ENCODE measurements at places on chromosomes 3 and 15.

GRCh38 chr15:67862750-67863441, 23.1 kb upstream of the RNU6-1 start:
- DNase-seq: no peak

- DNase-seq: peak; percentile 43
Measured at GRCh38 chr15:98648654-98649471, 524 bp downstream of the IGF1R start.

DNA sequence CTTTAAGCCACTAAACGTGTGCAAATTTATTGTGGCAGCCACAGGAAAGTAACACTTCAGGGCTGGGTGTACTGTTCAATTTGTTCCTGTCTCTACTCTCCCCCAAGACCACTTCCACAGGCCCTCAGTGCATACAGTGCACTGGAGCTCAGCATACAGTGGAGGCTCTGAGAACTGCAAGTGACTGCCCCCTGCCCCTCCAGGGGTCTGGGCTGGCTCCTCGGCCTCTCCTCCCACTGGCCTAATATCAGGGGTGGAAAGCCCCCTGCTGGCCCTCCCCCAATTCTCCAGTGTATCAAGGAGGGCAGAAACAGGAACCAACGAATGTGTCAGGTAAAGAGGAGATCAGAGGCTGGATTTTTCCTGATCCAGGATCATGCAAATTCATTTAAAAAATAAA, 19.9 kb upstream of the HEG1 start:
- no peak for DNase-seq

GRCh38 chr3:10998542-10998941, 6.0 kb downstream of the SLC6A1 start:
- DNase-seq: no peak

- peak; percentile 28 for DNase-seq
Measured at GRCh38 chr3:19885468-19885867, 48.5 kb downstream of the EFHB start.

DNA sequence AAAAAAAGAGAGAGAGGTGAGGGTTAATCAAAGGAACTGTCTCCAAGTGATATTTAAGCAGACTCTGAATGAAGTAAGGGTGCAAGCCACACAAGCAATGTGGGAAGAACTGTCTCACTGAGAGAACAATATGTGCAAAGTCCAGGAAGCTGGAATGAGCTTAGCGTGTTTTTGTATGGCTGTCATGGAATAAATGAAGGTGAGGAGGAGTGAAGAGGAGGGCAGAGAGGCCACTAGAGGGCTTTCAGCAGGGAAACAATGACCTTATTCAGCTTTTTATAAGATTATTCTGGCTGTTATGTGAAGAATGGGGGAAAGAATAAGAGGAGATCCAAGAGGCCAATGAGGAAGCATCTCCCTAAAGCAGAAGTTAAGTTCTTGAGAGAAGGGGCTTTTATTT, 86.9 kb upstream of the COL8A1 start:
- no peak for DNase-seq

- DNase-seq: no peak
Measured at GRCh38 chr3:194852831-194853508, 167.3 kb downstream of the FAM43A start.

DNA sequence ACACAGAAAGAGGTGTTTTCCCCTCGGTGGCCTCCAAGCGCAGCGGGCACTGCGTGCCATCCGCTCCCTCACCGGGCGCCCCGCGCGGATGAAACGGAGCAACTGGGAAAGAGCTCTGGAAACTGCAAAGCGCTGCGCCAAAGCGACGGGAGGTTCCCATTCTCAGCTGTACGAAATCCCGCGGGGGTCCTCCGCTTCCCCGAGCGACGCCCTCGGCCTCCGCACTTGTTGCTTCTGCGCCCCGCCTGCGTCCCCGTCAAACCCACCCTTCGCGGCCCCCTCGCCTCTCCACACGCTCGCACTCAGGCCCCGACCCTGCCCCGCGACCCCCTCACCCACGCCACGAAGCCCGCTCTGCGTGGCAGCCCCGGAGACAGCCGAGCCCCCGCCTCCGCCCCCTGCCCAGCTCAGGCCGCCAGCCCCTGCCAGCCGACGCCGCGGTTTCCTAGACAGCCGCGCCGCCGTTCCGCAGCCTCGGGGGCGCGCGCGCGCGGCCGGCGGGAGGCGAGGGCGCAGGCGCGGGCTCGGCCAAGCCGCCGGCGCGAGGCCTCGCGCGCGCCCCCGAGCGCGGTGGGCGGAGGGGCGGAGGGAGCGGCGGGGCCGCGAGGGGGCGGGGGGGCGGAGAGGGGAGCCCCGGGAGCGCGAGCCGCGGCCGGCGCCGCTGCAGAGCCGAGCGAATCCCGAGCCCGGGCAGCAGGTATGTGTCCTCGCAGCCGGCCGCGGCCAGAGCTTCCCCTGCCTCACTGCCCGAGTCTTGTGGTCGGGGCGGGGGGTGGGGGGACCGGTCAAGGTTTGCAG, at the start of gene TMEM266:
Gene TMEM266 (plus strand): TSS at position 666 of the 798 bp plus-strand sequence. CDS start 74,279 bp downstream, outside the sequence.
- peak; percentile 3 for DNase-seq

GRCh38 chr3:77179762-77180161, 139.9 kb downstream of the ROBO2 start:
- DNase-seq: no peak

GRCh38 chr3:128367221-128367620, 99.5 kb downstream of the DNAJB8 start:
- no peak for DNase-seq

- DNase-seq: no peak
Measured at GRCh38 chr15:89340573-89340972, 5.9 kb upstream of the POLG start.

- DNase-seq: no peak
Measured at GRCh38 chr15:32125595-32125994, 95.3 kb downstream of the CHRNA7 start.

- DNase-seq: peak; percentile 62
Measured at GRCh38 chr15:101675796-101676582, 23.8 kb upstream of the TM2D3 start.

DNA sequence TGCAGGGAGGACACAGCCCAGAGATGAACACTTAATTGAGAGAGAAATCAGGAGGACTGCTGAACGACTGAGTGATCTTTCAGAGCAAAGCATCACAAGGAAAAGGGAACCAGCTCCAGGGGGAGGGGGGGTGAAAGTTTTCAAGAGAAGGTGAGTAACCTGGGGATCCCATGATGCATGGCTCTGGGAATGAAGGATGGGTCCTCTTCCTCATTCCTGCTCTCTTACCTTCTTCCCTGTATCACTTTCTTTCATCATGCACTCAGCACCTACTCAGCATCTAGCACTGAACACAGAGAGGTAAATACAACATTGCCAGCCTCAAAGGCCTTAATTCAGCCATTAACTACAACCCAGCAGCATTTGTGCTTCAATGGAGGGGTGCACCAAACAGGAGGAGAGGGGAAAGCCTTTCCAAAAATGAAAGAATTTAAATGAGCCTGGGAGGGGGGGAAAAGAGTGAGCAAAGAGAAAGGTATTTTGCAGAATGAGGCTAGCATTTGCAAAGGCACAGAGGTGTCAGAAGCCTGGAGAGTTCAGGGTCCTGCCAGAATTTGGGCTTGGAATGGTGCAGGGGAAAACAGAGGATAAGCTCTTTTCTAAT, 427.4 kb downstream of the FOXP1 start:
- peak; percentile 52 for DNase-seq

DNA sequence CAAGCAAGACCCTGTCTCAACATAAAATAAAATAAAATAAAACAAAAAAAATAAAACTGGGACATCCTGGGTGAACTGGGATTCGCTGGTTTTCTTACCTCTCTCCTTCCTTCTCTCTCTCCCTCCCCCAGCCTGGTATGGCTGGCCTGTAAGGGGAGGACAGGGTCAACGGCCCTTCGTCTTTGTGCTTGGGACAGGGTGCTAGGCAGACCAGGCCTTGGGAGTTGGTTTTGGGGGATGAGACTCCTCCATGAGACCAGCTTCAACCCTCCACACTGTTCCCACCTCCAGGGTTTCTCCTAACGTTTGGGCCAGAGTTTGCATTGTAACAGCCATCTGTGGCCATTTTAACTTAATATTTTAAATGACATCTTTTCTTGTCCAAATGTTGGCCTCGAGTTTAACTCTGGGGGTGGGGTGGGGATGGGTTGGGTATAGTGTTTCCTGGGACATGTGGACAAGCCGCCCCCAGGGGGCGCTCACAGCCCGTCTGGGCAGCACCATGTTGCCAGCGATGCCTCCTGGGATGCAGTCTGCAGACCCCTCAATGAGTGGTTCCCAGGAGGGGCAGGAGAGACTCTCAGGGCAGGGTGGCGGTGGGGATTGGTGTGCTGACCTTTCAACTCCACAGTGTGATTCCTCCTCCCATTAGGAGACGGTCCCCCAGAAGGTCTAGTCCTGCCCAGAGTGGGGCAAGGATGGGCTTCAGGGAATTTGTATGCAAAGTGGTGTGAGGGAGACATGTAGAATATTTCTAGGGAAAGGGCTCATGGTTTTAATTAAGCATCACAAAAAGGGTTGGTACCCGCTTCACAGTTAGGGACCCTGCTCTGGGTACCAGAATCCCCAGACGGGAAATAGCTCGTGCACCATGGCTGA, 37.7 kb upstream of the LCTL start:
- peak; percentile 25 for DNase-seq

DNA sequence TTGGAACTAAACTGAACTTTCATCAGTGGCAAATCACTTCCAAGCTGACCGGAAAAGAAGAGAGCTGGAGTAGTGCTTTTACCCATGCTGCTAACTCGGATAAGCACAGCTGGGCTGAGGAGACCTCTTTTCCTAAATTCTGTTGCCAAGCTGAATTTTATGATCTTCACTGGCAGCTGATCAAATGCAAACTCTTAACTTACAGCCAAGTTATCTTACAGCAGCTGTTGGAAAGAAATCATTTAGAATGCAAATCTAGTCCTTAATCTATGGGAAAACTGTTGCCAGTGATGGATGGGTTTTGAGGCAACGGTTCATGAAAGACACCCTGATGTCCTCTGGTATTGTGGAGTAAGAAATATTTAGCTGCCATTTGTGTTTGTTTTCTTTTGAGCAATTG, 216.5 kb downstream of the ZNF385D start:
- DNase-seq: no peak

DNA sequence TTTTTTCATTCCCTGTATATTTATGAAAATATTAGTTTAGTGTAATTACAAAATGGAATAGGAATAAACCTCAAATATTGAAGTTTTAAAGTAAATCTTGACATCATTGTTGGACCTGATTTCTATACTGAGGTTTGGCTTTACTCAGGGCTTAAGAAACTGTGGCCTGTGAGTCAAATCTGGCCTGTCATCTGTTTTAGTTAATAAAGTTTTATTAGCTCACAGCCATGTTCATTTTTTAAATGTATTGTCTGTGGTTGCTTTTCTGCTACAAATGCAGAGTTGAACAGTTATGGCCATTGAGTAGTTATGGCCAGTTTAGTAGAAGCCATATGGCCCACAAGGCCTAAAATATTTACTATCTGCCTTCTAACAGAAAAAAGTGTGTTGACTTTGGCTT, 80.7 kb downstream of the DIPK2A start:
- no peak for DNase-seq

DNA sequence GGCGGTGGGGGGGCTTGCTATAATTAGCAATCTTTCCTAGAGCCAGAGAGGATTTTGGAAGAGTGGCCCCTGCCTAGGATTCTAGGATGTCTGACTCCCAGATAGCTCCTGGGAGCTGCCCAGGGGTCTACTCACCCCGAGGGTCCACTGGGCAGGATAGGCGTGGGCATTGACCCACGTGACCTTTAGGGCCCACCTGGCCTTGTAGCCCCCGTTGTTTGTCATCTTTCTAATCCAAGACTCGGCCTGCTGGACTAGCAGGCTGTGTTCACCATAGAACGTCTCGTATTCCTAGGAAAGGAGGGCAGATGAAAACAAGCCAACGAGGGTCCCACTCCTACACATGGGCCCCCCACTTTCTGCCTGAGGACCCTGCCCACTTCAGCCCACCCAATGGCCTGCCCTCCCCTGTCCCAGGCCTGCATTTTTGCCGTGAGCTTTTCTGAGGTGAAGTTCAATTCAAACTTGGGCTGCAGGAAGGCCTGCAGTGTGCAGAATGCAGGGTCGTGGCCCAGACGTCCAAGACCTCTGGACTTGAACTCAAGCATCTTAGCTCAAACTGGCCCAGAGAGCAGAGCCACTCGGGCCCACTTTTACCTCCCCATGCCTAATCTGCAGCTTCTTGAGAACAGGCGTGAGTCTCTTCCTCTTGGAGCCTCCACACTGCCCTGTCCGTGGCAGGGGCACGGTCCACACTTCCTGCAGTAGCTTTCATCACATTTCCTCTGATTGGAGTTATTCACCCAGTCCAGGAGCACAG, 41.5 kb downstream of the MUC4 start:
- DNase-seq: no peak

DNA sequence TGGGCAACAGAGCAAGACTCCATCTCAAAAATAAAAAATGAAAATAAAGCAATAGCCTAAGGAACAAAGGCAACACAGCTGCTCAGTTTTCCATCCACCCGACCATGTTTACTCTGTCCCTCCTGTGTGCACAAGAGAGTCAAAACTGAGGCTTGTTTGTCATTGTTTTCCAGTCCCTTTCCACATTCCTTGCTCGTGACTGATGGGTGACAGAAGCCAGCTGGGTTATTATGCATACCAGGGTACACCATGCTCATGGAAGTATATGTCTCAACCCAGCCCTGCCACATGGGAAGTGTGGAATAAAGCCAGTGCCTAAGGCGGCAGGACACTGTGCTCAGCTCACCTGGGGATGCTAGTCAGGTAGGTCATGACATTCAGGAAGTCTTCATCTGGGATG, 49.5 kb downstream of the MCF2L2 start:
- no peak for DNase-seq

GRCh38 chr3:196774191-196774820, 34.6 kb downstream of the PAK2 start:
- DNase-seq: no peak

GRCh38 chr3:149371723-149372114, 5.7 kb downstream of the TM4SF1 start:
- peak; percentile 28 for DNase-seq

DNA sequence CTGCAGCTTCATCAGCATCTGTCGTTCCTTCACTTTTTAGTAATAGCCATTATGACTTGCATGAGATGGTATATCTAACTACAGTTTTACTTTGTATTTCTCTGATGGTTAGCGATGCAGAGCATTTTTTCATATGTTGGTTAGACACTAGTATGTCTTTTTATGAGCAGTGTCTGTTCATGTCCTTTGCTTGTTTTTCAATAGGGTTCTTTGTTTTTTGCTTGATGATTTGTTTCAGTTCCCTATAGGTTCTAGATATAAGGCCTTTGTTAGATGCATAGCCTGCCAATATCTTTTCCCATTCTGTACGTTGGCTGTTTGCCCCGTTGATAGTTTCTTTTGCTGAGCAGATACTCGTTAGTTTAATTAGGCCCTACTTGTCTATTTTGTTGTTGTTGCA, 487.2 kb upstream of the BCHE start:
- DNase-seq: no peak

- no peak for DNase-seq
Measured at GRCh38 chr3:191119415-191120295, 79.4 kb upstream of the OSTN start.

DNA sequence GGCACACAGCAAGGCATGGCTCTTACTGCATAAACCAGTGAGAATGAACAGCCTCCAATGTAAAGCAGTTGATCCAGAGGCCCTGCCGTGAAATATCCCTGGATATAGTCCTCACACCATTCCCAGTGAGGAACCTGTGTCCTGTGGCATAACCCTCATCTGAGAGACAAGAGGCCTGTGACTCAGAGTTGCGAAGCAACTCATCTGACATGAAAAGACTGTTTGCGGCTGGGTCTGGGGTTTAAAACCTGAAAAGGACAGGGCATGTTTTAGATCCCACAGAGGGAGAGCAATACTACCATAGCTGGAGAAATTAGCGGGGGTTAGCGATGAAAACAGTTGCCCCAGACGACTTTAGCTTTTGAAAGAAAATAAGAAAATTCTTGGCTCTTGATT, 165.3 kb upstream of the BHLHE40 start:
- no peak for DNase-seq

GRCh38 chr15:41936155-41936554, 36.2 kb downstream of the EHD4 start:
- DNase-seq: no peak
